ENCODE measurements at places on chromosomes 16 and 17.

DNA sequence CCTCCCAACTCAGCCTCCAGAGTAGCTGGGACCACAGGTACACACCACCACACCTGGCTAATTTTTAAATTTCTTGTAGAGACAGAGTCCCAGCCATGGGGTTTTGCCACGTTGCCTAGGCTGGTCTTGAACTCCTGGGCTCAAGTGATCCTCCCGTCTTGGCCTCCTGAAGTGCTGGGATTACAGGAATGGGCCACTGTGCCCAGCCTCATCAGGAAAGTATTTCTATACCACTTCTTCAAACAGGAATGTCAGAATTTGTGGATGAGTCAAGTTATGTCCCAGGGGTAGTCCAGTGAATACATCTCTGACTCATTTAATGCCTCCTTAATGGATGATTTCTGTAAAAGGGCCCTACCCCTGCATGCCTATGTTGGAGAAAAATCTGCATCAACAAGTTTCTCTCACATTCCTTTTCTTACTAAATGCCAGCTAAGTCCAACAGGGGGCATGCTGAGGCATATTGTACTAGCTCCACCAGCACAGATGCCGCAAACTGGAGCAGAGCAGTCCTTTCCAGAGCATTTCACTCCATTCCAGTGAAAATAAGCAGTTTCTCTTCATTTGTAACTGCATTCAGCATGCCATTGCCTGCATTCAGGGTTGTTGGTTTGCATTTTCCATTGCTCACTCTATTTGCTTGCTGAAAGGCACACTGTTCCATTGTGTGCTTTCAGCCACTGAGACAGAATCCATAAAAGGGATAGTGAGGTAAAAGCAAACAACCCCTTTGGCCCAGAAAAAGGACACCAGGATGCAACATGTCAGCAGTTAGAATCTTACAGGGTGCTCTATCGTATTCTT lies 5.3 kb upstream of the CAVIN1 start:
- DNase-seq, result no peak

DNA sequence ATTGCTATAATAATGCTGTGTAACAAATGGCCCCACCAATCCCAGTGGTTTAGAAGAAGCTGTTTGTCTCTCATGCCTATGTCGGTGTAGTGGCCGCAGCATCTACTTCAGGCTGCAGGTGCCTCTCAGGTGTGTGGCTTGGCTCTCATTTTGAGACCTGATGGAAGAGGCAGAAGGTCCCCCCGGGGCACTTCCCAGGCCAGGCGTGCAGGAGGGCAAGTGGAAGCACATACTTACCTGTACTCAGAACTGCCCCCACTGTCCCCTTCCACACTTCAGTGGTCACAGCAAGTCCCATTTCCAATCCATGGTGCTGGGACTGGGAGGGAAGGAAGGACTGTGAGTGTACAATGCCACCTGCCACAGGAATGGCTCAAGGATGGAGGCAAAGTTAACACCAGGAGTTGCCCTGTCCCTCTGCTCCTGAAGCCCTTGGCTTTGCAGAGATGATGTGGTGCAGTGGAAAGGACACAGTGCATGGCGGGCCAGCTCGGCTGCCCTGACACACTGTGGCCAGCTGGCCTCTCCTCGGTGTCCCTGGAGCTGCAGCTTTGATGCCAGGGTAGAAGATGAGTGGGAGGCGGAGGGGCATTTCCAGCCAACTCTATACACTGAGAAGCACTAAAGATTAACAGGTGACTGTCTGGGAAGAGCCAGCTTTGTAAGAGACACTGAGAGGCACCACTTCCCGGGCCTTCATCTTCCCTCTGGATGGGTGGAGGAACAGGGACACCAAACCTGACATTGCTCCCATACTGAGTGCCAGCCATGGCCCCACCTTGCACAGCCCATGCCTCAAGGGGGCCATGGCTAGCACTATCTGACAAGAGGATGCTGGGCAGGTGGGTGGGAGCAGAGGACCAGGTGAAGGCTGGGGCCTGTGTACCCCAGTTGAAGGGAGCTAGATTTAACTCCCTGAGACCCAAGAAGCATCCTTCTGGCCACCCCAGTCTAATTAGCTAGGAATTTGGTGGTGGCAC lies 105.9 kb downstream of the METRNL start:
- no peak for DNase-seq

DNA sequence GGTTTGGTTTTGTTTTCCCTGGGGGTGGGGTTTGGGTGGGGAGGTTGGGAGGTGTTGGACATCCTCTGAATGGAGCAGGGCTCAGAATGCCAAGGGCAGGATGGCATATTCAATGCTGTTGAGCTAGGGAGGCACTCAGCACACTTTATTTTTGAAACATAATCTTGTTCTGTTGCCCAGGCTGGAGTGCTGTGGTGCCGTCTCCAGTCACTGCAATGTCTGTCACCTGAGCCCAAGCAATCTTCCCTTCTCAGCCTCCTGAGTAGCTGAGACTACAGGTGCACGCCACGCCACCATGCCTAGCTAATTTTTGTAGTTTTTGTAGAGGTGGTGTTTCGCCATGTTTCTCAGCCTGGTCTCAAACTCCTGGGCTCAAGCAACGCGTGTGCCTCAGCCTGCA lies 186.1 kb downstream of the RPTOR start:
- no peak for DNase-seq

DNA sequence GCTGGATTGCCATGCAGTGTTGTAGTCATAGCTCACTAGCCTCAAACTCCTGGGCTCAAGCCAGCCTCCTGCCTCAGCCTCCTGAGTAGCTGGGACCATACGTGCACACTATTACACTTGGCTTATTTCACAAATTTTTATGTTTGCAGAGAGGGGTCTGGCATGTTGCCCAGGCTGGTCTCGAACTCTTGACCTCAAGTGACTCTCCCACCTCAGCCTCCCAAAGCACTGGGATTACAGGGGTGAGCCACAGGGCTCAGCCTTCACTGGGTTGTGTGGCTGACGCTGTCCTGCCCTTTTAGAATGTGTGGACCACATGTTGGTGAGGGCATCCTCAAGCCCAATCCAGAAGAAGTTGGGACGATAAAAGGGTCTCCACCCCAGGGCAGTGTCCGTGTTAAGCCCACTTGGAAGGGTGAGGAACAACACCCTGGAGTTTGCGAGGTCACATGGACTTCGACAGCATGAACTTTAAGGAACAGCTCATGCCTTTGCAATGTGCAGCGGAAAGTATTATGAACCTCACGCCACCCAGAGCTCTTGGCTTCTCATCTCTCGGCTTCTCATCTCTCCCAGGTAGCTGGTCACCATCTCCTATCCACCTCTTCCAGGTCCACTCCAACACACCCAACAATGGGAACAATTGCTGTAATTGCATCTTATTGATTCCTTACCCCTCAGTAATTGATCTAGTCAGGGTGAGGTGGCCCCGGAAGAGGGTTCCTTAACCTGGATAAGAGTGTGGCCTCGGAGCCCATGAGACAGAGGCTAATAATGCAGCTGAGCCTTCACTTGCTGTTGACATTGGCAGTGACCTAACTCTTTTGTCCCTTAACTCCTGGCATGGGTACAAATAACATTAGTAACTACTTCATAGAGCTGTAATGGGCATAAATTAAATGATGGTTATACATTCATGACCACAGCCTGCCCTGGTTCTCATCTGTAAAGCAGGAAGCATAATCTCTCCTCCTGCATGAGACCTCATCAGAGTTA lies 6.7 kb downstream of the FOXL1 start:
- no peak for DNase-seq

GRCh38 chr17:35616536-35616935 lies 29.4 kb downstream of the AP2B1 start:
- no peak for DNase-seq
